ENCODE measurements at places on chromosomes 12 and 14.

- no peak for DNase-seq
These were observed at the start of gene TRAF3 for GRCh38 chr14:102776761-102777710. Gene TRAF3 (plus strand): TSS chr14:102777449. CDS start chr14:102870202, 92,753 bp downstream.

- DNase-seq: no peak
These were observed 20.3 kb downstream of the FIGNL2 start for GRCh38 chr12:51827925-51828818.

DNA sequence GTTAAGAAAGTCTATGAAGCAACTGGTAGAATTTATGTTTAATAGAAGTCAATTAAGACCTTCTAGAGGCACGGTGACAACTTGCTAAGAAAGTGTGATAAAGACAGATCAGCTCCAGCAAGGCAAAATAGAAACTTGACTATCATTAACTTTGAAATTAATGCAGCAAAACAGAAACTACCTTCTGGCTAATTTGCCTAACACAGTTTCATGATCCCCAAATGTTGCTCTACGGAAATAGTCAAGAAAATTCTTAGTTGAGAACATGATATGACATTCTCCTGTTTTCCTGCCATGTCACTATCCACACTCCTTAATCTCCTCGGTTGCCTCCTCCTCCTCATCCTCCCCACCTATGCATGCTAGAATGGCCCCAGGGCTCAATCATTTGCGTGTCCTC is 4.2 kb downstream of the DENND5B start:
- no peak for DNase-seq

DNA sequence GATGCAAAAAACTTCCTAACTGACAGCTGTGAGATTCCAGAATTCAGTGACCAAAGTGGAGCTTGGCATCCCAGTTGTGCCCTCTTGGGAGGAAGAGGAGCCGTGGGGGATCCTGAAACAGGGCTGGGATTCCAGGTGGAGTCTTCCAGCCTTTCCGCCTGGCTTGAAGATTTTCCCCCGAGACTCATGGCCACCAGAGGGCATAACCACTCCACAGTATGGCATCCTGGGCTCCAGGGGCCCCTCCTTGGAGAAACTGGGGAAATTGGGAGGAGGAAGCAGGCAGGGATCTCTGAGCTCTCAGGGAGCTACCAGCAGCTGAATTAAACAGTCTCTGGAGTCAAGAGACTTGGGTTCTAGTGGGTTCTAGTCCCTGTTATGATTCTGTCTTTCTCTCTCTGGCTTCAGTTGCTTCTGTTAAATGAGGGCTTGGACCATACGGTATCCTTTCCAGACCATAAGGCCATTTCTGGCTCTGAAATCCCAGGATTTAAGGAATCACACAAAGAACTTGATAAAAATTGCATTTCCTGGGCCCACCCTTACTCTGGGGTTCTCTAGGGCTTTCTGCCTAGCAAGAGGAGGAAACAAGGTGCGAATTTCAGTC is 2.6 kb upstream of the TAMALIN start:
- DNase-seq: no peak

Data from fibroblast of skin of left biceps (primary cell).